ENCODE measurements at places on chromosomes 3 and 15.

DNA sequence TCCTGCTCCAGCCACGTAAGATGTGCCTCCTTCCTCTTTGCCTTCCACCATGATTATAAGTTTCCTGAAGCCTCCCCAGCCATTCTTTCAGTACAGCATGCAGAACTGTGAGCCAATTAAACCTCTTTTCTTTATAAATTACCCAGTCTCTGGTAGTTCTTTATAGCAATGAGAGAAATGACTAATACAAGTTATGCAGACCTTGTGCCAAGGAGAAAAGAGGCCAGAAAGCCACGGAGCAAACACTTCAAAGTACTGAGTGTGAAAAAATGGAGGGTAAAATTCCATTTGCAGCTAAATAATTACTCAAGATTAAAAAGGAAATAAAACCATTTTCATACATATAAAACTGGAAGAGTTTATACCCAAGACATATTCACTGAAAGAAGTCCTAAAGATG is 213.6 kb upstream of the LINGO1 start:
- no peak for DNase-seq

DNA sequence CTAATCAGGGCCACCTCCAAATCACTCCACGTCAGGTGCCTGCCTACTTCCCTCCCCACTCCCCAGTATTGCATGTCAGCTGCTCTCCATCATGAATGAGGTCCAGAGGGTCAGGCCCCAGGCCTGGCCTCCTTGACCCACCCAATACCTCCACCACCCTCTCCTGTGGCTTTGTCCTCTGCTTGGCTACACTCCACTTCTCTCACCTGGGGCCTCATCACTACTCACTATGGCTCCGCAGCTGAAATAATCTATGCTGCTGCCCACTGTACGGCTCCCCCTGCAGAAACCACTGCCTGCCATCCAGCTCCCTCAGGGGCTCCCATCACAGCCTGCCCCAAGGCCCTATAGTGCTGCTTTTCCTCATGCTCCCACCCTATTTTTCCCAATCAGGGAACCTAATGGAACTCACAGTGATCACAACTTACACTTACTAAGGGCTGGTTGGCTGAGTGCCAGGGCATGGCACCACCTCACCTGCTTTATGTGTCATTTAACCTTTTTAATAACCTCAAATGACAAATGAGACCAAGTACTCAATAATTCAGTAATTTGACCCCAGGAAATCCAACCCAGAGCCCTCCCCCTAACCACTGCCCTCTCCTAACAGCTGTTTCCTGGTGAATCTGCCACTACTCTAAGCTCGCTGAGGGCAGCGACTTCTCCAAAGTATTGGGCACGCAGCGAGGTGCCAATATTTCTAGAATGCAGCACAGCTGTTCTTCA is 2.3 kb downstream of the GORASP1 start:
- DNase-seq, result no peak

DNA sequence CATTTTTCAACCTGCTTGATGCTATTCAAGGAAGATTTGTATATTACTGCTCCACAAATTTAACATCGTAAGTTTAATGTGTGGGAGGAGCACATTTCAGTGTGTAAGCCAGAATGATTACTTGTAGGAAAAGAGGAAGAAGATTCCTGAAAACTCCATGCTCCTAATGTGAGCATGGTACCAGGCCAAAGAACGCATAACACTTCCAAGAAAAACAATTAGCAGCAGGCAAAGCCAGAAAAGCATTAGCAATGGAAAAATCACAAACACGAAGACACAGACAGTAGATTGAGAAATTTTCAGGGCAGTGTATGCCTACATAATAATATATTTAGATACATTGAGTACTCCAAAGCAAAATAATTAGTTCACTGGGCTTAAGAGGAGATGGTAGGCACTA is 96.6 kb upstream of the CBLB start:
- DNase-seq, result no peak

GRCh38 chr15:92651877-92652575 is 3.5 kb downstream of the FAM174B start:
- no peak for DNase-seq

DNA sequence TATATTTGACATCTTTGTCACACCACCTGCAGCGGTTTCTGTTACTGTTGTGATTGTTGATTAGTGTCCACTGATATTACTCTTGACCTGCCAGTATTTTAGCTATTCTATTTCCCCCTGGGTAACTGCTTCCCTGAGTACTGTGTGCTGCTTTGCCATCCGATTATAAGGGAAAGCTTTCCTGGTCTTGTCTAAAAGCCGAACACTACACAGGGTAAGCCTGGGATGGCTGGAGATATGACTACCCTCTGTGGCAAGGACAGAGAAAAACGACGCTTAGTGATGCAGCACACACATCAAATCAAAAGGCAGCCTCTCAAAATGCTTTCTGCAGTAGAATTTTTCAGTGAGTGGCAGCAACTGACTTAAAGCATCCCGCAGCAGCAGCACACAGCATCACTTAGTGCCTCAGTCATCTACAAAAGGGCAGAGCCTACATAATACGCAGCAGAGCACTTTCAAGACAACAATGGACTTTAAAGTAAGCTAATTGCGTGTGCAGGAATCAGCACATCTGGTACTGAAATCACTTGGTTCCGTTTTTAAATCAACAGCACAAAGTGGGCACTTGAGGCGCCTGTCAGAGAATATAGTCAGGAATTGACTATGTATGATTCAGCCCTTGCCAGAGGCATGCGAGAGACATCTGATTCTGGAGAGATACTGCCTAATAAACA is 656.3 kb upstream of the TGFBR2 start:
- DNase-seq, result no peak

- no peak for DNase-seq
These were observed 557 bp downstream of the ELL3 start for GRCh38 chr15:43776101-43776717.

GRCh38 chr3:89101251-89101650 is 6.2 kb upstream of the EPHA3 start:
- no peak for DNase-seq

- no peak for DNase-seq
These were observed 191.9 kb upstream of the TSC22D2 start for GRCh38 chr3:150216041-150216811.

DNA sequence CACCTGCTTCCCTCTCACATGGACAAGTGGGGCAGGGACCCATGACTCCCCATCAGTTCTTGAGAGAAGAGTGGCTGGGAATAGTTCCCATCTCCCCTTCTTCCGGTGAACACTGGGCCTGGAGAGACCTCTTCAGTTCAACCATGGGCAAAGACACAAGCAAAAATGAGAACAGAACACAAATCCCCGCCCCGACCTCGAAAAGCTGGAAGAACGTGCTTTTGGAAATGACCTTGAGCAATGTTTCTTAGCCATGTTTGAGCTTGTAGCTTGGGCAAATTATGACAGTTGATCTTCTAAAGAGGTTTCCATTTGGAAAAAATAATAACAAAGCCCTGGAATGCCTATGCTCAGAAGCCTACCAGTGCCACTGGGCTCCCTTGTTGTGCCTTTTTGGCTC is 59.0 kb downstream of the FAM174B start:
- DNase-seq, result no peak

DNA sequence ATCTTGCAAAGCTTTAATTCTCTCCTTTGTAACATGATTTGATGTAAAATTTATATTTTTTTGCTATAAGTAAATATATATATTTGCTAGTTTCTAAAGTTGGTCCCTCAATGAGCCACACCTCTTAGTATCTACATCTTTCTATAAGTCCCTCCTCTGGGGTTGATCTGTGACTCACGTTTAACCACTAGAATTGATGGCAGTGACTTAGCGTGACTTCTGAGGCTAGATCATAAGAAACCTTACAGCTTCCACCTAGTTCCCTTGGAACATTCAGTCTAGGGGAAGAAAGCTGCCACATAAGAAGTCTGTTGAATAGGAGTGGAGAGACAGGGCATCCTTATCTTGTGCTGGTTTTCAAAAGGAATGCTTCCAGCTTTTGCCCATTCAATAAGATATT is 56.6 kb upstream of the TNIK start:
- no peak for DNase-seq

DNA sequence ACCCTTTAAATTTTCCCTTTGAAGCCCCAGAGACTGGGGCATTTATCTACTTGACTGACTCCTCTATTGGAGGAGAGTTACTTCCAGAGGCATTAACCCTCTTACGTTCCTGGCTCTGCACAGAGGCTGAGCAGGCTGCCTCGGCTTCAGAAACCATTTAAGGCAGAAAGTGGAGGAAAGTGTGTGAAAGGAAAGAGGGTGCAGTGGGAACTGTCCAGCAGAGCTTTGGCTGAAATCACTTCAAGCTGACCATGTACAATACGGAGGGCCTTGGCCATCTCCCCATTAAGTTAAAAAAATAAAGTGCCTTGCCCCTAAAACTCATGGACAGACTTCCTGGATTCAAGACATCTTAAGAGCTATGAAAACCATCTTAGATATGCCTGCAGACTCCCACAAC is 238.7 kb downstream of the SV2B start:
- no peak for DNase-seq

DNA sequence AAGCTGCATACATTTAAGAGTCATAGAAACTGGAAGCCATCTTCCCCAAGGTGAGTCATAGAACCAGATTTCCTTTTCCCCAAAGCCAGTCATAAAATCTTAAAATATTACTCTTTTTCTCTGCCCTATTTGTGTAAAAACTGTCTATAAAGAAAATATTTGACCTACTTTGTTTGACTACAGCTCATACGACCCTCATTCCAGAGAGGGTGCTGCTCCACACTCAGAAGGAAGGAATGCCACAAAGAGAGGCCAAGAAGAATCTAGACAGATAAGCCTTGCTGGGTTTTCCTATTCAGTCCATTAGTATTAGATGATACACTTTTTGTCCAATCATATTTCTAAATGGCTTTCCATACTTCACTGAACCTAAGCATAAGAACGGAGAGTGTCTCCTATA is 671.6 kb upstream of the SGO1 start:
- no peak for DNase-seq

DNA sequence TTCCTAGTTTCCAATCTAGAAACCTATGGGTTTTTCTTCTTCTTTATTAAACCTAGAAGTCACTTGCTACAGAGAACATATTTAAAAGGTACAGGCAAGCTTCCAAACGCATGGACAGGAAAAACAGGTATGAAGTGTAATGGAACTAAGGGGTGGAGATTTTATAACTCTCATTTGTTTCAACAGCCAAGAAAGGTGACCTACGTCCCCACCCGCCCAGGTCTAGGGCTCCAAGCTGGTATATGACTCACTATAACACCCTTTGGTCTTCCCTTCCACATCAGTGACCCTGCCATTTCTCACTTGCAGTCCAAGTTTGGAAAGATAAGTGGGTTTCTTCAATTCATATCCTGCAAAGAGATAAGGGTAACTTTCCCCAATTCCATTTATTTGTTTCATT is 6.0 kb upstream of the LIPH start:
- DNase-seq, result no peak

- peak; percentile 81 for DNase-seq
These were observed 252 bp upstream of the ARMC8 start for GRCh38 chr3:138186803-138187295.

- no peak for DNase-seq
These were observed 69.1 kb upstream of the TAMM41 start for GRCh38 chr3:11915621-11916424.

DNA sequence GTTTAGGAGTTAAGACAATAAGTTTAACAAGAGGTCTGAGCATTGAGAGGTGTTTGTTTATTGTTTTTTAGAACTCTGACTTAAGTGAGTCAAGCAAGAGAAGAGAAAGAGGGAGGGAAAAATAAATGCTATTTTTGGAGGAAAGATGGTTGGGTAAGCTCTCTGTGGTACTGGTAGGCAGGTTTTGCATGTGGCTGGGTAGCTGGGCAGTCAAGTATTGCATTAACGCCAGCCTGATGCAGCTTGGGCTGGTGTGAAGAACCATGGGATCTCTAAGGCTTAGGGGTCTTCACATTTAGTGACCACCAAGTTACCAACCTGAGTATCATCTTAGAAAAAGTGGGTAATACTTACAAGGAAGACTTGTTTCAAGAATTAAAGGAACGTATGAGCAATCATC is 534.5 kb upstream of the SEMA6D start:
- no peak for DNase-seq

GRCh38 chr3:128174675-128175590 is 21.7 kb downstream of the EEFSEC start:
- no peak for DNase-seq

GRCh38 chr15:64070965-64071851 is 22.4 kb downstream of the CIAO2A start:
- no peak for DNase-seq

DNA sequence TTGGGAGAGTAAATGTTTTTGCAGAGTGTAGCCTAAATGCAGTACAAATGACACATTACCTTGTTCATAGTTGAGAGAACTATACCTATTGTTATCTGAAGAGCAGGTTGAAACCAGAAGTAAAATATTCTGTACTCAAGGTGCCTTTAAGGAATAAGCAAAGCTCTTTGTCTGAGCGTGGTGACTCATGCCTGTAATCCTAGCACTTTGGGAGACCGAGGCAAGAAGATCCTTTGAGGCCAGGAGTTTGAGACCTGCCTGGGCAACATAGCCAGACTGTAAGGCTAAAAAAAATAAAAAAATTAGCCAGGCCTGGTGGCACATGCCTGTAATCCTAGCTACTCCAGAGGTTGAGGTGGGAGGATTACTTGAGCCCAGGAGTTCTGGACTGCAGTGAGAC is 2.2 kb upstream of the RNF13 start:
- DNase-seq, result no peak

- DNase-seq, result no peak
These were observed 44.9 kb upstream of the PLXNA1 start for GRCh38 chr3:126937973-126938372.
